Neural crest cell (in vitro differentiated cells): ENCODE measurements at places on chromosomes 11 and 22. TPM values are rescaled to one million over a fixed set of nuclear protein-coding genes. Genes with fewer than 3 reads are reported as not detected.

Gene SLC25A22
- 53.4 and 54.6 TPM in 2 replicates for total RNA-seq

Gene KCNE3
- total RNA-seq = 2.2 and 2.6 TPM in 2 replicates

Gene MPST
- 100.0 and 103 TPM in 2 replicates for total RNA-seq

Gene OR4C3
- not detected in 2 replicates for total RNA-seq

Gene TRIM51
- not detected in 2 replicates for total RNA-seq
